ENCODE measurements at places on chromosomes 12 and 14.

DNA sequence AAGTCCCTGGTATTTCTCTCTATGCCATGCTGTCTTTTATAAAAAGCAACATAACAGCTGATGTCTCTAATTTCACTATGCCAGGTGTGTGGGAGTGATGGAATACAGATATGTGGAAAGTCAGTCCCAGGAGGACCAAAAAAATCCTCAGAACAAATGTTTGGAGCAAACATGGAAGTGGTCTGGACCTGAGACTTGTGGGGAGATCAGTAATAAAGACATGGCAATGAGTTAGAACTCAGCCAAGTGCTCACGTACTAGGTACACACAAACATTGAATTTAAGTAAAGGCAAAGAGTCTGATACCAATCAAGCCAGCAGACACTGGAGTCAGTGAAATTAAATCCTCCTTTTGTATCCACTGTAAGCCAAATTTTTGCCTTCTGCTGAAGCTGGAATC is 223.6 kb downstream of the ALG10B start:
- DNase-seq: no peak

DNA sequence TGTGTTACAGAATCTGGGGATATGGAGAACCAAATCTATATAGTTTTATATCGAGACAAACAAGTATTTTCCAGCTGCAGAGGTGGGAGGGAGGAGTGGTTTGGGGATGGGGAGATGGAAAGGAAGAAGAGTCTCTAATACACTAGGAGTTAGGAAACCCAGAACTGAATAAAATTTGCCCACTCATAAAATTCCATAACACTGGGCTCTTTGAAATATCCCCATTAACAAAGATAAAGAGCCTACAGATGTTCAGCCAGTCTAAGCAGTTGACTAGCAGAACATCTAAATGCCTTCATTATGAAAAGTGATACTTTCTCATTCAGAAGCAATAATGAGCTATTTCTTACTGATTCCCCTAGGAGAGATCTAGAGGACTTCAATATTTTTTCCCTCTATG is 151.7 kb upstream of the GZMB start:
- DNase-seq: no peak

DNA sequence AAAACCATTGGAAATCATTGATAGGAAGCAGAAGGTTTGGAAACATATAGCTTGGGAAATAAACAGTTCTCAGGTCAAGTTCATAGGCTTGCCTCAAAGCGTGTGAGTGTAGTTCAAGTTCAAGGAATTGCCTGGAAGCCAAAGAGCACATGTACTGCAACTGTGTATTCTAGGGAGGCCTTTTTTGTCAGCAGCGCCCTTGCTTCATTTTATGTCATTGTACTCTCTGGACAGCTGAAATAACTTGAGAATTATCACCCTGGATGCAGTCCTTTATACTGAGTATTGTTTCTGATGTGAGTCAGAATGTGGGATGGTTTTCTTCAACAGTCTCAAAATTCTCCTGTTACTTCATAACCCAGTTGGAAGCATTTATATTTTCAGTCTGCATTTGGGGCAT is 16.0 kb upstream of the EVL start:
- no peak for DNase-seq

DNA sequence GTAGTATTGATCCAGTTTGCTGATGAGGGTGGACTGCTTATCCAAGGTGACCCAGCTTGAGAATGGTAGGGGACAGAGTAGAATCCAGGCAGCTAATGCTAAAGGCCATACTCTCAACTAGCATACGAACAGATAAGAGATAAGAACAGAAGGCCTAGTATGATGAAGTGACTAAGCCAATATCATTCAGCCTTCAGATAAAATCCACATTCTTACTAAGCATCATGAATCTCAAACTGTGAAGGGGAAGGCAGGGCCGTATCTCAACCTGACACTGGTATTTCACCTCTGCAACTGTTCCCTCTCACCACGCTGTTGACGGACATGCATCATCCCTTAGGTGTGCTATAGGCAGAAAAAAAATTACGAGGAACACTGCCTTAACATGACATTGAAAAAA is 8.1 kb upstream of the CKAP4 start:
- DNase-seq: no peak

DNA sequence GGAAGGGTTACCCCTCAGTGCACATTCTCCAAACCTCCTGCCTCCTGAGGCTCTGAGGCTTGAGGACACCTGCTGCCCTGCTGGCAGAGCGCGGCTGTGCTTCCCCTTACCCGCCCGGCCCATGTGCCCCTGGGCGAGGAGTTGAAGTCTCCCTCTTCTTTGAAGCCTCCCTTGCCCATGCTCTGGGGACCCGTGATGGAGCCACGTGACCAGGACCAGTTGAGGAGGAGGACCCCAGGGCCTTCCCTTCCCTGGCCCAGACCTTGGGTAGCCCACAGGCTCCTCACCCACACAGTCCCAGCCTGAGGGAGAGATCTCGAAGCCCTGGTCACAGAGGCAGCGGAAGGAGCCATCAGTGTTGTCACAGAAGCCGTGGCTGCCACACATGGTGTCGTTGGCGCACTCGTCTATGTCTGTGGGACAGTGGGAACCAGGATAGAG is 12.9 kb downstream of the ISCA2 start:
- no peak for DNase-seq

GRCh38 chr12:39623919-39624318 is 4.3 kb upstream of the ABCD2 start:
- DNase-seq: no peak

DNA sequence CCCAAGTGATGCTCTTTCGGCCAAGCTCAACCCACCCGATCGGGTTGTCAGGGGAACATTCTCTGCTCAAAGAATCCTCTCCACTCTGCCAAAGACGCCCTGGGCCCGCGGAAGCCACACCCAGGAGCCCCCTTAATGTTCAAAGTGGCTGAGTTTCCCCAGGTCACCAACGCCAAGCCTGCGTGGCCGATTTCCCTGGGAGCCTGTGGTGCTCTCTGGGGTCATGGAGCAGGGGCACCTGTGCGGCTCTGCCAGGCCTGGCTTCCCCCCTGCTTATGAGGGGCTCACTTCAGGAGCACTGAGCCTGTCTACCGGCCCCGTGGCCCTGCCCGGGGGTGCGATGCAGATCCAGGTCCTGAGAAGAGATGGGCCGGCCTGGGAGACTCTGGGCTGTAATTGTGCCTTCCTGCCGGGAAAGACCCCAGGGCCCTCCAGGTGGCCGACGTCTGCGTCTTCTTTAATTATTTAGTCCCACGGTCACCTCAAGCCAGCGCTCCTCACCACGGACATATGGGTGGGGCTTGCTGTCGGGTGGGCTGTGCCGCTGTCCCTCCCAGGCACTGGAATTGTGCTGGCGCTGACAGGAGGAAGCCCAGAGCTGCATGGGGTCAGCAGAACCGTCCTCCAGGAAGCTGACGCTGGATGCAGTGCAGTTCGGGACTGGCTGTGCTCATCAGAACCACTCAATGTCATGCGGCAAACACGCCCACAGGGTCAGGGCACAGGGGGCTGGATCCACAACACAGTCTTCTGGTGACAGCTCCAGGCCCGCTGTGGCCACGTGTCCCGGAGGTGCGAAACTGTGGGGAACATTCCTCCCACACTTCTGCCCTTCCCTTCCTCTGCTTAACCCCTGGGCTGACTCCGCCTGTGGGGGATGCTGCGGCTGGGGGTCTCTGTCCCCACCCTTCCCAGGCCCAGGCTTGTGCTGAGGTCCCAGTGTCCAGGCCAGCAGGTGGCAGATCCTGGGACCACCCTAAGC is 267.6 kb upstream of the SFSWAP start:
- no peak for DNase-seq

GRCh38 chr12:49683599-49684309 is 23.5 kb downstream of the FMNL3 start:
- no peak for DNase-seq

DNA sequence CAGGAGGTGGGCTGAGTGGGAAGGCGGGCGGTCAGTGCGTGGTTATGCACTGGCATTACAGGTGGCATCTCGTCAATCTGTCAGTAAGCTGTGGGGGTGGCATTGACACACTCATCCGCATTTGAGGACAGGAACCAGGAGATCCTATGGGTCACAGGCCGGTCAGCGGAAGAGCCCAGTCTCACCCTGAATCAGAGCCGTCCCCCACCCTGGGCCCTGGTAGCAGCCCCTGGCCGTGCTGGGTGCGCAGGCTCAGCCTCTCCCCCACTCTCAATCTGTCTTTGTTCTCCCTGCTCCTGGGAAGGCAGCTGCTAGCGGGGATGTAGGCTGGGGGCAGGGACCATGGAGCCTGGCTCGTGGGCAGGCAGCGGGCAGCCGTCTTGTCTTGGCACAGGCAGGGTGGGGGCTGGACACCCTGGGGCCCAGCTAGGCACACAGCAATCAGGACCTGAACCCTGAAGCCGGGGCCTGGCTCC is 5.1 kb downstream of the INF2 start:
- DNase-seq: no peak

DNA sequence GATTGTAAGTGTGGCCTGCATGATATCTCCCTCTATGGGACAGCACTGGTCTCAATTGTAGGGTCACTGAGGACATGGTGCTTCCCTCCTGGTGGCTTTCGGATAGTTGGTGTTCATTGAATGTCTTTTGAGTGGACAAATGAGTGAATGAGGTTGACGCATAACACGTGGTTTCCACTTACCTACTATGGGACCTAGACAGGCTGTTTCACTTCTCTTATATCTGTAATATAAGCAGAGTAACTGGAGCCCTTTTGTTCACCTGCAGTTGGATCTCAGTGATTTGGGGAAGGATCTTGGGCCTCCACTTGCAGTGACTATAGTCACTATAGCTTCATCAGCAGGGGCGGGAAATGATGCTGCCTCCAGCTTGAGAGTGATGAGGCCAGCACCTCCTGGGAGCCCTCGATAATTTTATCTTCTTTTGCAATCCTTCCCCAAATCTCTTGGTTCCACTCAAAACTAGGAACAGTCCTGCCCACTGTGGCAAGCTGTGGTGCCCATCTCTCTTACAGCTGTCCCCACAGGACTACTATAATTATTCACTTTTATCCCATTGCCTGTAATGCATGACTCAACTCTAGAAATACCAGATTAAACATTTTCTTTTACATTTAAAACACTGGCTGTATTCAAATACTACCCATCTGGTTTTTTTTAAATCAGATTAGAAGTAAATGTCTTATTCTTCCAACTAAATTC is 242.9 kb downstream of the CHST11 start:
- no peak for DNase-seq

DNA sequence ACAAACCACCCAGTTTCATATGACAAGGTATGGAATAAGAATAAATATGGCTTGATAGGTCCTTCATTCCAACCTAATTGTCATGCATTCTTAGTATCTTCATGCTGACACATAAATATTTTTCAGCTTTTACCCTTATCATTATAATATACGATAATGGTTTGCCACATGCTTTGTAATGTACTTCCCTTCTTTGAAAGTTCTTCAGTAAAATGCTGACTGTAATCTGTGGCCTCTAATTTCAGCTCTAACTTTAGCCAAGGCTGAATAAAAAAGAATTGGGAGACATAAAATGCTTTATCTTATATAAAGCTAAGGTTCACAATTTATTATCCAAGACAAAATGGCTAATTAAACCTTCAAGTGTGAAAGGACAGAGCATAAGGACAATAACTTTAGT is 2.6 kb upstream of the MAP4K5 start:
- DNase-seq: no peak

- DNase-seq: no peak
These were observed 69.5 kb downstream of the NKX2-1 start for GRCh38 chr14:36450550-36450949.
